Stimulated activated CD8-positive, alpha-beta memory T cell treated with anti-CD3 and anti-CD28 coated beads, Interleukin-2, amount 100 ng/mL, for 1 hour (primary cell): ENCODE measurements at places on chromosomes 1 and 21.

DNA sequence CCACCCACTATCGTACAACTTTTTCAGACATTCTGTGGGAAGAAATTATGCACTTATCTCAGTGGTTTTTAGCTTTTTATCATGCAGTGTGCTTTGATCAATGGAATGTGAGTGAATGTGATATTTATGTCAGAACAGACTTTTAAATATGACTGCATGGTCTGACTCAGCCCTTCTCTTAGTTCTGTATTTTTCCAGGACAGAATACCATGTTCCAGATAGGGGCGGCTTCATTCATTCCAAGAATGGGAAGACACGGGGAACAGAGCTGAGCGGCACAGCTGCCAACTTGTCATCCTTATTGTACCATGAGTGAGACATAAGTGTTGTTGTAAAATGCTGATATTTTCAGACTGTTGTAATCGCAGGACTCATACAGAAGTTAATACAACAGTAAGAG, 214.6 kb upstream of the NCAM2 start:
- DNase-seq = no peak

GRCh38 chr1:110912784-110913183, 39.8 kb downstream of the CD53 start:
- DNase-seq = no peak

DNA sequence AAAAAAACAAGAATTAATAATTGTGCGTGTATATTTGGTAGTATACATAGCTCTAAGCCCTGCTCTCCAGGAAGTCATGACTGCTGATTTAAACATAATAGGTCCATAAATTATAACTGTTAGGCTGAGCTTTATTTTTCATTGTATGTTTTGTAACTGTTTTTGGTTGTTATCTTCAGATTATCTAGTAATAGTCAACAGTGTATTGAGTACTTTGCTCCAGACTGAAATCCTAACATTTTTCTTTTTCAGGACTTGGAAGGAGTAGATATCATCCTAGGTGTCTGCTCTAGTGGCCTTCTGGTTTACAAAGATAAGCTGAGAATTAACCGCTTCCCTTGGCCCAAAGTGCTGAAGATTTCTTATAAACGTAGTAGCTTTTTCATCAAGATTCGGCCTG, 90.9 kb downstream of the TMEM200B start:
- DNase-seq = no peak

DNA sequence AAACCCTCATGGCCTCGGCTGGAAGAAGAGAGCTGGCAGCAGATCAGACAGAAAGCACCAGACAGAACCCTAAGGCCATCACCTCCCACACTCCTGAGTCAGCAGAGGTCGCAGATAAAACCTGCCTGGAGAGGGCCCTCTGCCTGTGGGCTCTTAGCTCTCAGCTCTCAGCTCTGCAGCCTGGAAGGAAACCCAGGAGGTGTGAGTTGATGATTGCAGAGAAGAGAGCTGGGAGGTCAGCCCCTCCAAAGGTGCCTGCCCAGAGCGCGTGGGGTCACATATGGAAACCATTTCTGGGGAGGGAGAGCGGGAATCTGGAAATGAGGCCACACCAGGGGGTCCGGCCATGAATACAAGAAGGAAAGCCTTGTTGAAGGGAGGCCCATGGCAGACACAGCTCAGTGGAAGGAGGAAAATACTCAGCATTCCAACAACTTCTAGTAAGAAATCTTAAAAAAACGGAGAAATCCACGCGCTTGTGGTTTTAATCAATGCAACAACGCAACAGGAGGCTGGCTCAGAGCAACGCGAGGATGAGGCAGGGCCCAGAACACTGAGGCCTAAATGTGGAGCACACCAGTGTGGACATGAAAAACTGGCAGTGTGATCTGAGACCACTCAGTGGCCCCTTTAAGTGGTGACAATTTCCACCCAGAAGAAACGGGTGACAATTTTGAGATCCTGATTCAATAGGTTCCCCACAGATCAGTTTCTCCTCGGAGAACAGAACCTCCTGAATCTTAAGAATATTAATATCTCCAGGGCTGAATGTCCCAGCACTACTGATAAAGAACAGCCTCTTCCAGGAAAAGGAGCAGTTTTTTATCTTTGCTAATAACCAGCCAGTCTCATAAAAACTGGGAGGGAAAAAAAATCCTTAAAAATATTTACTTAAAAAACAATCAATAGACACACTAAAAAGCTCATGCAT, 45.7 kb downstream of the PSMG1 start:
- no peak for DNase-seq

GRCh38 chr1:6034750-6035096, 11.0 kb upstream of the KCNAB2 start:
- no peak for DNase-seq

DNA sequence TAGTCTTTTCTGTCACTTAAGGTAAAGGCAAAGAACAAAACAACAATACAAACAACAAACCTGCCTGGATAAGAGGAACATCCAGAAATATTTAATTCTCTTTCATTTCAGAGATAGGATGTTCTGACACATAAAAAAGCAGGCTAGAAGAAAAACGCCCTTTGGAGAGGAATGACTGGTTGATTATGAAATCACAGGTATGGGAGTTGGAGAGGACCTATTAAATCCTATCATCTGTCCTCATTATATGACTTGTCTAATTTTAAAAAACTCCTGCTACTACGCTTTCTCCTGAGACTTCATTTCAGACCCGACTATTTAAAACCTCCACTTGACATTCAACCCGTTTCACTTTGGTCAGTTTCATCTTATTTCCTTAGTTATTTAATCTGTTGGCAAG, 54.1 kb downstream of the TMPRSS15 start:
- DNase-seq = no peak

DNA sequence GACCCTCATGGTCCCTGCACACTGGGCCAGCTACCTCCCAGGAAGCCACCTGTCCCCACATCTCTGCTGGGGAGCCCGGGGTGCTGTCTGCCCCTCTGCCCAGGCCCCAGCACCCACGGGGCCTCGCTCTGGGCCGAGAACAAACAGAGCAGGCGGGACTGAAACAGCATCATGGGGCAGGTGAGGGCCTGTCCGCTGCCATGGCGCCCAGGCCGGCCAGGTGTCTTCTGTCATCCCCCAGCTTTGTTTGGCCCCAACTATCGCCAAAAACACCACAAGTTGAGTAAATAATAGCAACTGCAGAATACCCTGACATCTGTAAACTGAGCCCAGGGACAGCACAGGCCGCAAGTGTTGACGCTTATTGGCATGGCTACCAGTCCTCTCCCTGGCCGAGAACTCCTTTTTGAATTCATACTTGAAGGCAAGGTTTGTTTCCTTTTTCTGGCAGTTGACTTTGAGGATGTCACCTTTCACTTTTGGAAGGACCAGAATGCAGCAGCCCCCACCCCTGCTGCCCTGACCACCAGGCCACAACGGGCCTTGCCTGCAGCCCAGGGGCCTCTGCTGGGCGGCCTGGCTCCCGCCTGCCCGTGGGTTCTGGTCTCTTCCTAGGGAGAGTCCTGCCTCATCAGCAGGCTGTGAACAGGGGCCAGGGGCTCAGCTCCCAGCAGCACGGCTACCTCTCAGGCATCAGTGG, 152.7 kb downstream of the CASZ1 start:
- no peak for DNase-seq

- no peak for DNase-seq
Observed at GRCh38 chr1:11324567-11325165, 51.7 kb downstream of the UBIAD1 start.

- no peak for DNase-seq
Observed at GRCh38 chr1:232622981-232623380, 7.0 kb downstream of the SIPA1L2 start.

GRCh38 chr1:247576514-247576913, 11.6 kb upstream of the OR2G2 start:
- DNase-seq = no peak

DNA sequence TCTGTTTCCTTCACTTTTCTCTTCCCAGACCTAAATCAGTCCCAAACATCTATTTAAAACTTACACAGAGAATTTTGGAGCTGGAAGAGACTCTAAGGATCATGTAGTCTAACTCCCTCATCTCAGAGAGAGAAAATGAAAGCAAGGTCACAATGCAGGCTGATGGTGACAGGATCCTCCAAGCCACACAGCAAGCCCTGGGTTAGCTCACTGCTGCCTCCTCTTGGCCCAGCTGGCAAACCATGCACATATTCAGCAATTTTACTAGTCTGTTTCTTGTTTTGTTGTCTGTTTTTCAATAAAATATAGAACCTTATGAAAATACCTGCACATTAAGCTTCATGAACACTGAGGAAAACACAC, 27.7 kb upstream of the LY9 start:
- peak; percentile 62 for DNase-seq

- DNase-seq = no peak
Observed at GRCh38 chr1:12457771-12458170, 160.2 kb downstream of the DHRS3 start.

DNA sequence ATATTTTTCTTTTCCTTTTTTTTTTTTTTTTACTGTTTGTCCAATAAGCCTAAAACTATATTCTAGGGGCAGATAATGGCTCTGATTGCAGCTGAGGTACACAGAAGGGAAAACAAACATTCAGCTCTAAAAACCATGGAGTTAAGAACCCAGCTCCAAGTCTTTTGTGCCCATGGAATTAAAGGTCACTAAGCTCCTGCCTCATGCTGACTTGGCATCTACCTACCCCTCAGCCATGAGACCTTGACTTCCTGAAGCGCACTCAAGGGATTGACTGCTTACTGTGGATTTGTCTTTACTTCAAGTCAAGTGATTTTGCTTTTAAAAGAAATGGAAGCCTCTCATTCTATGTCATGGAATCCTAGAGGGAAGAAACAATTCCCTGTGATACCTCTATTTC, 192.3 kb downstream of the AMY1C start:
- DNase-seq = no peak

GRCh38 chr21:15309022-15309590, 244.3 kb upstream of the NRIP1 start:
- DNase-seq = no peak

DNA sequence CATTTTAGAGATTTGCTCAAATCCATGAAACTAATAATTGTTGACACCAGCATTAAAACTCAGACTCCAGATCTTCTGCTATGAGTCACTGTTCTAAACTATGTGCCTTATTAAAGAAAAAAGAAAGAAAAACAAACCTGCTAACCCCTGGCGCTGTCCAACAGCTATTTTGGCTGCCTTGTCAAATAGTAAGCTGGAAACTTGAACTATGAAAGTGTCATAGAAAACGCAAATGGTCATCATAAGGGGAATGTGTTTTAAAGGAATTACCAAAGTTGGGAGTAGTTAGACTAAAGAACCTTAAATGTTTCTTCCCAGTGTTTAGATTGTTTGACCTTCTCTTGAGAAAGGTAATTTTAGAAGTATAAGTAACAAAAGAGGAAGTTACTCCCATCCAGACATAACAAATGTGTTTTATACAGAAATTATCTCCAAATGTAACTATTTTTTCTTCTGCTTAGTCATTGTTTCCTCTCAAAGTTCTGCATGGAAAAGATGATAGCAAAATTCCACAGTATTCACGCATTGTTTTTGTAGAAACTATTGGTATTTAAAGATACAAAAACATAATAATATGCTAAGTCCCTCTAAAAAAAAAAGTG, 272.4 kb downstream of the TPR start:
- no peak for DNase-seq

DNA sequence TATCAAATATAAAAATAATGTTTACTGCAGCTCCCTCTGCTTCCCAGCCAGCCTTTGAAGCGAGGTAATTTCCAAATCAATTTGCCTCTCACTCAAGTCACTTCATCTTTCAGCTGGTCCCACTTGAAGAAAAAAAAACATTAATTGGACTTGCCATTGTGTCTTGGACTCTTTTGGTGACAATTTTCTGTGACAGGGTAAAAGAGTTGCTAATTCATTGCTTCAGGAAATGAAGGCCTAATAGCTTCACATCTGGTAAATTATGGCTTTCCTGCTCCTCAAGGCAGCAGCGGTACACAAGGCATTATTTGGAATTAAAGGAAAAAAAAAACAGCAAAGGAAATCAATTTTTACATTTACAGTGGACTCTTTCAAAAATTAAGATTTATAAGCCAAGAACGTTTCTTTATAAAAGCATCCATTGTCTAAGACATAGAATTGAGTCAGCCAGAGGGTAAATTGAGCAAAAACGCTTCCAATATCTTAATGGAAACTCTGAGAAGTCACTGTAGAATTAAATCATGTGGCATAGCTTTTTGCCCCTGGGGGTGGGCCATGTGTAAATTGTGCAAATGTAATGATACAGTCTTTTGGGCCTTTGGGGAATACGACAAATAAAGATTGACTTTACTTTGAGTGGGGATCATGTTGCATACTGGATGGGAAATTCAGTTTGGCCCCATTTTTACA, 102.5 kb downstream of the LYPLAL1 start:
- no peak for DNase-seq
